ENCODE measurements at places on chromosomes 6 and 20.

- no peak for DNase-seq
Measured at GRCh38 chr6:84967389-84967788, 203.0 kb upstream of the TBX18 start.

DNA sequence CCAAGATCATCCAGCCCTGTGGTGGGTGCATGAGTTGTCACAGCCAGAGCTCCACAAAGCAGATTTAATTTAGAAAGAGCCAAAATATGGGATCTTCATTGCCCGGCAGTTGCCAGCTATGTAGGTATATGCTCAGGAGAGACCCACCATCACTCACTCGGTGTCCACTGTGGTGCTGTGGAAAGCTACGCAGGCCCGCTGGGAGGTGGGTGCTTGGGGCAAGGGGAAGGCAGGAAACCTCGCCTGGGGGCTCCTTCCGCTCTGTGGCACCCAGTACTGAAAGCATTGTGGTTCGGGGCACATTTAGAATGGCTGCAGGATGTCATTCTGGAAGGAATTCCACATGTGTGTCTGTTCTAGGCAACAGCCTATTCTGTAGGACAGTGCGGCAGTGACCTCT, 259.9 kb downstream of the TAF4 start:
- no peak for DNase-seq

DNA sequence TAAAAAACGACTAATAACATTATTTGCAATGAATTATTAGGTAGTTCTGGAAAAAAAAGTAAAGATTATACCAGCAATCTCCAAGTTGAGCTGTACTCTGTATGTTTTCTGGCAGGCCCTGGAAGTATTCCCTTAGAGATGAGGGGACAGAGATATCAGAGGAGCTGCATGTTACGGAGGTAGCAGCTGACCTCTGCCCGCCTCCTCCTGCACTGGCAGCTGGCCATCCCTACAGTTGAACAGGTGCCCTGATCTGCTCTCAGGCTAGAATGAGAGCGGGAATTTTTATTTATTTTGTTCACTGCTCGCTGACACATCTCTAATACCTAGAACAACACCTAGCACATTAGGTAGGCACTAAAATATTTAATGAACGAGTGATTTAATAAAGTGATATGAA, 23.1 kb downstream of the FBXL4 start:
- no peak for DNase-seq

DNA sequence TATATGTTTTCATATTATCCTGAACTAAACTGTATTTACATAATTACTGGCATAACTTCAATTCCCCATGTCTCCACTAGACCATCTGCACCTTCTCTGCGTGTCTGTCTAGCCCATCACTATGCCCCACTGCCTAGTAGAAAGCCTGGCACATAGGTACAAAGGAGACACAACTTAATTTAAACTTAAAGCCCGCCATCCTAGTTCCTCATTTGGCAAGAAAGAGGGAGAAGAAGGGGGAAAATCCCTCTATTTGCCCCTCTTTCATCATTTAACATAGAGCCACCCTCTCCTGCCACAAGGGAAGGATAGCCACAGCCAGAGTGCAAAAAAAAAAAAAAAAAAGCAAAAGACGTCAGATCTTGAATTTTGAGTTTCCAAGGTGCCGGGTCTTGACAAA, 1.8 kb downstream of the PKIG start:
- DNase-seq = no peak

- no peak for DNase-seq
Measured at GRCh38 chr6:143504369-143504768, 7.2 kb downstream of the FUCA2 start.

DNA sequence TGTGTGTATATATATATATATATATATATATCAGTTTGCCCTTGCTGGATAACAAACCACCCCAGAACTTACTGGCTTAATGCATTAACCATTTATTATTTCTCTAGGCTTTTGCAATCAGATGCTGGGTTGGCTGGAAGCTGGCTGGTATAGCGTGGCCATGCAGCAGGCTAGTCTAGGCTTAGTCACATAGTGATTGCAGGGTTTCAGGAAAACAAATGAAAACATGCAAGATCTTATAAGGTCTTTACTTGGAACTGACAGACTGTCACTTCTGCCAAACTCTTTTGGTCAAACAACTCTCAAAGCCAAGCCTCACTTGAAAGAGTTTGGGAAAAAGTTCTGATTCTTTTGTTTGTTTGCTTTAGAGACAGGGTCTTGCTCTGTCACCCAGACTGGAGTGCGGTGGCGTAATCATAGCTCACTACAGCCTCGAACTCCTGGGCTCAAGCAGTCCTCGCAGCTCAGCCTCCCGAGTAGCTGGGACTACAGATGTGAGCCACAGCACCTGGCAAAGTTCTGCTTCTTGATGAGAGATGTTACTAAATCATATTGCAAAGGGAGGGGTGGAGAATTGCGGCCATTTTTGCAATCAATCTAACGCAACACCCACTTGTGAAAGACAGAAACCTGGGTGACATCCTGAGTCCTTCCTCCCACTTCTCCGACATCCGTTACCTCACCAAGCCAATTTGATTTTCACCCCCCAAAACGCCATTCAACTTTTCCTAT, 74.6 kb upstream of the RNF24 start:
- DNase-seq = no peak

- DNase-seq = no peak
Measured at GRCh38 chr6:99960027-99960426, 34.0 kb downstream of the MCHR2 start.
